ENCODE measurements at places on chromosomes 12 and 14. TPM values are rescaled to one million over a fixed set of nuclear protein-coding genes. Genes with fewer than 3 reads are reported as not detected.
A peak's percentile ranks its signal among the peaks of the same experiment; 100 is the strongest.

Gene CLEC1B
- total RNA-seq, result not detected

DNA sequence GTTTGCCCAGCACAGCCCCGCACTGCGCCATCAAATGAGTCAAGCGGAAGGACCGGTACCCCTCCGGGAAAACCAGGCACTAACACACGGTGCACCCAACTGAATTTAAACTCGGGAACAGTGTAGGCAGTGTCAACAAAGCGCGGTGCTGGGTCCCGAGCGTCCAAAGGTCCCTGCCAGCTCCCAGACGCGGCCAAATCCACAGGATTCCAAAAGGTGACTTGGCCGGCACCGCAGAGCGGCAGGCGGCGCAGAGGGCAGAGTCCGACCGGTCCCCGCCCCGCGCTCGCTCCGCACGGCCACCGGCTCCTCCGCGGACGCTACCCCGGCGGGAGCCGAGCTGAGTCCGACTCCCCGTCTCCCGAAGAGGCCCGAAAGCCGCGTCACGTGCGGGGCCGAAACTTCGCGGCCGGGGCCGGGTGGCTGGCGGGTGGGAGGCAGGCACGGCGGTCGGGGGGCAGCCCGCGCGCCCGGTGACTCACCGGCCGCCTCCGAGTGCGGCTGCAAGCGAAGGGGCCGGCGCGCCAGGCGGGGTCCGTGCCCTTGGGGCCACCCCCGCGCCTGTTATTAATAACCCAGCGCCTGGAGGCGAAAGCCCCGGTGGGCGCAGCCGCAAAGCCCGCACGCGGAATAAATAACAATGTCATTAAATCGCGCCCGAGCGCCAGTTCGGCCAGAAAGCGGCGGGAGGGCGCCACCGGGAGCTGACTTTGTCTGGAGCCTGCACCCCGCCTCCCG lies 863 bp downstream of the DENND5B start:
- DNase-seq, result peak; percentile 54

DNA sequence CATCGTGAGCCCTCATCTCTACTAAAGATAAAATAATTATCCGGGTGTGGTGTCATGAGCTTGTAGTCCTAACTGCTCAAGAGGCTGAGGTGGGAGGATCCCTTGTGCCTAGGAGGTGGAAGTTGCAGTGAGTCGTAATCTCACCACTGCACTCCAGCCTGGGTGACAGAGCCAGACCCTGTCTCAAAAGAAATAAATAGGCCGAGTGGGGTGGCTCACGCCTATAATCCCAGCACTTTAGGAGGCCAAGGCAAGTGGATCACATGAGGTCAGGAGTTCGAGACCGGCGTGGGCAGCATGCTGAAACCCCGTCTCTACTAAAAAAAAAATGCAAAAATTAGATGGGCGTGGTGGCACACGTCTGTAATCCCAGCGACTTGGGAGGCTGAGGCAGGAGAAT lies 70.9 kb downstream of the RESF1 start:
- no peak for DNase-seq

Gene LRP1-AS
- total RNA-seq, result not detected

GRCh38 chr12:124378926-124379325 lies 84.0 kb downstream of the RFLNA start:
- DNase-seq, result no peak

- peak; percentile 63 for DNase-seq
These were observed 560 bp downstream of the LGALS3 start for GRCh38 chr14:55129428-55130195.

GRCh38 chr14:56100556-56100955 lies 17.7 kb upstream of the PELI2 start:
- no peak for DNase-seq

Gene FGF6
- total RNA-seq, result not detected

Gene NPFF
- not detected for total RNA-seq

- no peak for DNase-seq
These were observed 881 bp downstream of the HSD17B6 start for GRCh38 chr12:56763753-56764657.
